ENCODE measurements at places on chromosomes 16 and 17. TPM values are rescaled to one million over a fixed set of nuclear protein-coding genes. Genes with fewer than 3 reads are reported as not detected.

The MYH13 gene
- not detected for total RNA-seq

The EFCAB5 gene
- total RNA-seq = 0.82 TPM

The CDH16 gene
- total RNA-seq = not detected

The EXOC7 gene
- total RNA-seq = 83.9 TPM

The ANKRD40CL gene
- total RNA-seq = 1.8 TPM

The KRT26 gene
- total RNA-seq = not detected

The NPIPB6 gene
- 1.9 TPM for total RNA-seq

The TBC1D28 gene
- total RNA-seq = 0.41 TPM

The VASN gene
- total RNA-seq = 9.2 TPM

The CCL7 gene
- total RNA-seq = not detected

The RHBDL3 gene
- total RNA-seq = 26.8 TPM

The SLC5A10 gene
- total RNA-seq = not detected

The PSMD7 gene
- 68.6 TPM for total RNA-seq

The AOC2 gene
- 2.5 TPM for total RNA-seq

The CDR2 gene
- 14.1 TPM for total RNA-seq

The NEUROD2 gene
- 0.32 TPM for total RNA-seq

The COPZ2 gene
- 6.6 TPM for total RNA-seq

The RASD1 gene
- total RNA-seq = 7.9 TPM

The ZG16B gene
- total RNA-seq = 0.54 TPM

The KRTAP1-5 gene
- not detected for total RNA-seq

The TLCD2 gene
- 0.25 TPM for total RNA-seq

The ZCCHC14 gene
- 15.3 TPM for total RNA-seq

All from motor neuron (in vitro differentiated cells).